ENCODE measurements at places on chromosomes 5 and 9.

DNA sequence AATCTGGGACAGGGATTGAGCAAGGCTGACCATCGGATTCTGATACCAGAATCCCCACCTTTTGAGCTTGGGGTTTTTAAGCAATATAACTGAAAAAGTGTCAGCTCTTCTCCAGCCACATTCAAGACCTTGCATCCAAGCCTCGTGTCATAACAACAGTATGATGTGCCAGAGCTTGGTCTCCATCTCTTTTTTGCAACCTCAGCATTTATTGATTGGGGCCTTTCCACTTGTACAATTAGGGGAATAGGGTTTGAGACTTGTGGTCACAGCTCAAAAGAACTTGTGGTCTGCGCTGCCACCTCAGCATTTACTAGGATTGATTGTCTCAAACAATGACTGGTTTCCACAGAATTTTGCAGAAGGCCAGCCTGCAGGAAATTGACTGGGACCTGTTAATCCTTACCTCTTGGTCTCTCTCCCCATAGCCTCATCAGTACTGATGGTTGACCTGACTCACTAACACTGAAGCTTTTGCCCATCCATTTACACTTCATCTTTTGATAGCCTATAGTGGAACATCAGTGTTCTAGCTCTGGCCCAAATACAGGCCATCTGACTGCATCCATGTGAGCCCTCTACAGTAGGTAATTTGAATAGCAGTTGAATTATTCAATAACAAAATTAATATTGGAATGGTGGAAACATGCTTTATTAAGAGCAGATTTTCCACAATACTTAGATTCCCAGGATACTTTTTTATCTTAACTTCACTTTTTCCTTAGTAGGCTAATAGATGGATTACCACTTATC, 381.6 kb upstream of the PRR16 start:
- no peak for DNase-seq

DNA sequence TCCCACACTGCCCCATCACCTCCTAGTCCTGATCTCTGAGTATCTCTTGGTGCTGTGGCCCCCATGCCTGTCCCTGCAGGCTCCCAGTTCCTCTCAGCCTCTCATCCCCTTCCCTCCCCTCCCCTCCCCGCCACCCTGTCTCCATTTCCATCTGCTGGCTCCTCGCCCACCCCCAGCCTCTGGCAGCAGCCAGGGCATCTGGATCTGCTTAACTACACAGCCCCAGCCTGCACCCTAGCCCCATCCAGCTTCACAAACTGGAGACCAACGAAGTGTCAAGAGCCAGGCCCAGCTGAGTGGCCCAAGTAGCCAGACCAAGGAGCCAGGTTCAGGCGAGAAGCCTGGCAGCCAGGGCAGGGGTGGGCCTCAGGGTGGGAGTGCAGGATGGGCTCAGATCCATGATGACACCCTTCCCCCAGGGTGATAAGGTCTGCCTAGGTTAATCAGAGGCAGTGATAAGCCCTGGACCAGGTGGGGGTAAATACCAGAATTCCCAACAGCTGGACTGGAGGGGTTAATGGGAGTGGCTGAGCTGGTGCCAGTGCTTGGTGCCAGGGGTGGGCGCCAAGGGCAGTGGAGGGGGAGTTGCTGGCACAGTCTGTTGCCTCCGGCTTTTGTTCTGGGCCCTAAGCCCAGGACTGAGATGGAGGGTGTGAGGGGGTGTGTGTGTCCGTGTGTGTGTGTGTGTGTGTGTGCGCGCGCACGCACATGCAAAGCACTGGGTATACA, 2.5 kb downstream of the IL11RA start:
- no peak for DNase-seq

DNA sequence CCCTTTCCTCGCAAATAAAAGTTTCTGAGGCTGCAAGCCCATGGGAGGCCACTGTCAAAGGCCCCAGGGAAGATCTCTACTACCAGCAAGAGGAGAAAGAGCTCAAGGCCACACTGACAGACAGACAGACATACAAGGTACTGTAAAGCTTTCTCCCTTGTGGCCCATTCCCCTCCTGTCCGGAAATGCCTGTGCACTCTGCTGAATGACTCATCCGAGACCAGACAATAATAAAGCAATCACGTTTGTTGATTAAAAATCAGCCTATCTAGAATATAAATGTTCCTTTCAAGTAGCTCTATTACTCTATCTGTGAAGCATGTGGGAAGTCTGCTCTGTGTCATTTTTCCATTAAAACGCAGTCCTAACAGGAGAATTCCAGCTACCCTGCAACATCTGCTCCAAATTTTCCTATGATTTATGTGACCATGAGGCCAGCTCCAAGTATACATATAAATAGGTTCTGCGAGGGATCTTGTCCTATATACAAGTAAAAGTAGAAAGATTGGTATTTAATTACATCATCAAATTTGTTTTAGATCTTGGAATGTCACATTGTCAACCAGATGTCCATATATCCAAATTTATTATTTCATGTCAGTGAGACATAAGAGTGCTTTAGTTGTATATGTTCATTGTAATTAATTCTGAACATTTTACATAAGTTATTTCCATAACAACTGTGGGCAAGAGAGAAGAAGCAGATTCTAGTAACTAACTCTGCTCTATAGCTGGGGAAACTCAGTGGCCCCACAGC, 34.7 kb upstream of the TGFBI start:
- DNase-seq, result no peak

DNA sequence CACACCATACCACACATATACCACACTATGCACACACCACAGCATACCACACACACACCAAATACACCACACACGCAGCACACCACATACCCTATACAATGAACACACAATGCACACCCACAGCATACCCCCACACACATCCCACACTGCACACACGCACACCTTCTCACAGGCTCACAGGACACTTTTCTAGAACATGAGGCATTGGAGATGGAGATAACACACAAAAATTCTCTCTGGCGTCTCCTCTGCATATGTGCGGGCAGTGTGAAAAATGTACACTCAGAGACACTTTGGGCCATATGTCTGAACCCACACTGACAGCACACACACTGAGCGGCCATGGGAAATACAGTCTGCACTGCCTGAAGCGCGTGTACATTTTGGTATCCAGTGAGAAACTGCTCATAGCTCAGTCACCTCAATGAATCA, 278.1 kb downstream of the GADD45G start:
- DNase-seq, result no peak

GRCh38 chr9:31715250-31715649, 669.2 kb upstream of the ACO1 start:
- no peak for DNase-seq

DNA sequence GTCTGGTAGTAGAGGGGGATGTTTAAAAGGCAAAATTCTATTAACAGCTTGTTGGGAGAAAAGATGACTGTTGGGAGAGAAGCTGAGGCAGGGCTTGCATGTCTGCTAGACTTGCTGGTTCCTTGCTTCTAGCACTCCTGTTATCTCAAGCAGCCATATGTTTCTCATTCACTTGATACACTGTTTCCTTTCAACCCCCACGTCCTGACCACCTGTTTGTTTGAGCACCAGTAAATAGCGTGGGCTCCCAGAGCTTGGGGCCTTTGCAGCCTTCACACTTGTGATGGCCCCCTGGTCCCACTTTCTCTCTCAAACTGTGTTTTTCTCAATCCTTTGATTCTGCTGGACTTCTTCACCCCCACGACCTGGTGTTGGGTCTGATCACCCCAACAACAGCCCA, 111.7 kb upstream of the TMEM161B start:
- DNase-seq, result no peak

- no peak for DNase-seq
These were observed 197.7 kb downstream of the PLK2 start for GRCh38 chr5:58262226-58262625.

DNA sequence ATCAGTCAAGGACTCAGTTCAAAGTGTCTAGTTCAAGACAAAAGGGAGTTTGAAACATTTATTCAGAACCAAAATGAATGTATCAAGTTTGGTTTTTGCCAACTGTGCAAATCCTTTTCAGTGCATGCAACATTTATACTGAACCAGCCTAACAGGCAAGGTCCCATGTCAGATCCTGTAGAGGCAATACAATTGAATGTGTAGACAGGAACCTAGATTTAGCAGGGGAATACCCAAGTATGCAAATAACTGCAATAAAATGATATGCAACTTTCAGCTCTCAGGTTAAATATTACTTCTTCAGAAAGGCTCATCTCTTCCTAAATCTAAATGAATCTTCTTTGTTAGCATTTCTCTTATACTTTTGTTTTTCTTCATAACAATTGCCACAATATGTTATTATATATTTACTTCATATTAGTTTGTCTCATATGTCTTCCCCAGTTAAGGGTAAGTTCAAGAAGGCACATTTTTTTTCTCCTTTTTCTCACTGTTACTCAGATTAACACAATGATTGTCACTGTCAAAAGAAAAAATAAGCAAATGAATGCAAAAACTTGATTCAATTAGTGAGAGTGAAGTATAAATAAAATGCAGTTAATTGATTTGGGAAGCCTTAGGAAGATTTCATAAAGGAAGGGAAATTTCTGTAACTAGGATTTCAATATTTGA, 163.9 kb upstream of the RASA1 start:
- peak; percentile 2 for DNase-seq

- no peak for DNase-seq
These were observed 26.3 kb upstream of the GABRP start for GRCh38 chr5:170757182-170757601.

DNA sequence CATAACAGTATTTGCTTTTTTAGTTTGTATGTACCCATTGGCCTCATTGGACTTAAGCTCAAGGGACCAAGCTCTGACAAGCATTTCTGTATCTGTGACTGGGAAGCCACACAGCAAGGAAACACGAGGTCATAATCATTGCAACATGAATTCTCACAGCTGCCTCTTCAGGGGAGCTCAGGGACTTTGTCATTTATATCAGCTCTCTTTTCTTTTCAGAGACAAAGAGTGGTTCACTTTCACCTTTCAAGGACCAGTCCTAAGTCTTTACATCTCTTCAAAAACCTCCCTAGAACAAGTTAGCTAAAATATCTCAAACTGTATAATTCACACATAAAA, 58.6 kb downstream of the ADAMTS12 start:
- no peak for DNase-seq

GRCh38 chr5:139783436-139783965, 12.1 kb upstream of the PSD2 start:
- no peak for DNase-seq

DNA sequence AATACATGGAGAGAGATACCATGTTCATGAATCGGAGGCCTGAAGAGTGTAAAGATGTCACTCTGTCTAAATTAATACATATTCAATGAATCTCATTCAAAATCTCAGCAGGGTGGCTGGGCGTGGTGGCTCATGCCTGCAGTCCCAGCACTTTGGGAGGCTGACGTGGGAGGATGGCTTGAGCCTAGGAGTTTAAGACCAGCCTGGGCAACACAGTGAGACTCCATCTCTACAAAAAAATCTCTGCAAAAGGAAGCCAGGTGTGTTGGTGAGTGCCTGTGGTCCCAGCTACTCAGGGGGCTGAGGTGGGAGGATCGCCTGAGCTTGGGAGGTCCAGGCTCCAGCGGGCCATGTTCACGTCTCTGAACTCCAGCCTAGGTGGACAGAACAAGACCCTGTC, 49.7 kb downstream of the COL23A1 start:
- no peak for DNase-seq

DNA sequence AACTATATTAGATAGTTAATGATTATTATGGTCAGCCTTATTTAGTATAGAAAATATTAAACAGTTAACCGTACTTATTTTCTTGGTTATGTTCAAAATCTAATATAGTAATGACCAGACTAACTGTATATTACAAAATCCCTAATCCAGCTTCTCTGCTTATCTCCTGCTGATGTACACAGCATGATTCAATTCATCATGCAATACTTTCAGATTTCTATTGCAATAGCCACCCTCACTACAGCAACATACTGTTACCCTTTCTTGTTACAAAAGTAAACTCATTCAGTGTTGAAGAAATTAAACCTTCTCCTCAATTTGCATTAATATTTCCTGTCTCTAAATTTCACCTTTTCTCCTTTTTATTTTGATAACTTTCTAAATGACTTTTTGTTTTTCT, 1375.0 kb upstream of the NUDT12 start:
- no peak for DNase-seq

- DNase-seq, result no peak
These were observed 52.2 kb downstream of the EXOSC2 start for GRCh38 chr9:130745829-130746228.

DNA sequence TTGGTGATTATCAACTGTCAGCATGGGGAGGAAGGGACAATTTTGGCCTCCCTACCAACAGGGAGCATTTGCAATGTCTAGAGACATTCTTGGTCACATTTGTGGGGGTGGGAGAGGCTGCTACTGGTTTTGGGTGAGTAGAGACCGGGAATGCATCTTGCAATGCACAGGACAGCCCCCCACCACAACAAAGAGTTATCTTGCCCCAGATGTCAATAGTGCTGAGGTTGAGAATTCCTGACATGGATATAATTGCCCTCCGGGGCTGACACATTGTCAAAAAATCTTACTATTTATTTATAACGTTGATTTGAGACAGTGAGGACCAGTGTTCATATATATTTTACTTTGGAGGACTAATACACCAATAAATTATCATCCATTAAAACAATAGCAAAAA, 316.1 kb downstream of the PSAT1 start:
- no peak for DNase-seq

DNA sequence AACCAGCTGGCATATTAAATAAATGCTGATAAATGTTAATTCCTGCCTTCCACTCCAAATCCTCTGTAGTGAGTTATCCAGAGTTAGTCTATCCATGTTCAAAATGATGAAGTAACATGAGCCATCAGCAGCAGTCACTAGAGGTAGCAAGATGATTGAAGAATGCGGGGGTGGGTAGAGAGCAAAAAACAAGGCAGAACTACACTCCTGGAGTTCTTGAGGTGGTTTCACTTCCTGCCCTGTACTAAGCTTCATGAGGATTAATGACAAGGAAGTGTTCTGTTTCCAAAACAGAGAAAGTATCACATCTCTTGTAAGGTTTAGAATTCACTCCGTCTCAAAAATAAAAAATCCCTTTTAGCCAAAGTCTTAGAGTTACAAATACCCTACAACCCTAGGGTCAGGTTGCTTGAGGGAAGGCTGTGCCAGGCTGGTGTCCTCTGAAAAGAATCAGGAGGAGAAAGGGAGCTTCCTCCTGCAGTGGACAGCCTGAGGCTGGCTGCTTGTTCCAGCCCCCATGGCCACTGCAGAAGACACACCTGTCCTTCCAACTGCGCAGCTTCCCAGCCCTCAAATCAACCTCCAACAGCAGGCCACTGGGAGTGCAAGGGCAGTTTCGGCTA, 180.2 kb downstream of the DENND1A start:
- no peak for DNase-seq

DNA sequence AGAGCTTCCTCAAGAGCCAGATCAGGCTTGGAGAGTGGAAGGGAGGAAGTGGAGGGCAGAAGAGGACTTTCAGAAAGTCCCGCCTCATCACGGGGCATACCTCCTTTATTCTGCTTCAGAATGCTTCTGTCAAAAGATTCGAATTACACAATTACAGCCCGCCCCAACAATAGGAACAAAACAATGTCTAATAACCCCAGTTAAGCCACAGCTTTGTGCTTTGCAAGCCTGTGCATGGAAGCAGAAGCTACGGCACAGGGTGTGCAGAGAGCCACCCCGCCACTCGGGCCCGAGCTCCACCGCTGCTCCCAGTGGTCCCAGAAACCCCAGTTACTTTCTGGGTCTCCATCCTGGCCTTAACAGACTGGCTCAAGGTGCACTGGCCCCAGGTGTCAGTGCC, 23.5 kb downstream of the HNRNPH1 start:
- no peak for DNase-seq

GRCh38 chr9:109639674-109640579, 140.1 kb upstream of the PALM2AKAP2 start:
- peak; percentile 55 for DNase-seq
